Right ventricle myocardium superior (tissue), 1 donor: ENCODE measurements at places on chromosomes 6 and 20. TPM values are rescaled to one million over a fixed set of nuclear protein-coding genes. Genes with fewer than 3 reads are reported as not detected.

DNA sequence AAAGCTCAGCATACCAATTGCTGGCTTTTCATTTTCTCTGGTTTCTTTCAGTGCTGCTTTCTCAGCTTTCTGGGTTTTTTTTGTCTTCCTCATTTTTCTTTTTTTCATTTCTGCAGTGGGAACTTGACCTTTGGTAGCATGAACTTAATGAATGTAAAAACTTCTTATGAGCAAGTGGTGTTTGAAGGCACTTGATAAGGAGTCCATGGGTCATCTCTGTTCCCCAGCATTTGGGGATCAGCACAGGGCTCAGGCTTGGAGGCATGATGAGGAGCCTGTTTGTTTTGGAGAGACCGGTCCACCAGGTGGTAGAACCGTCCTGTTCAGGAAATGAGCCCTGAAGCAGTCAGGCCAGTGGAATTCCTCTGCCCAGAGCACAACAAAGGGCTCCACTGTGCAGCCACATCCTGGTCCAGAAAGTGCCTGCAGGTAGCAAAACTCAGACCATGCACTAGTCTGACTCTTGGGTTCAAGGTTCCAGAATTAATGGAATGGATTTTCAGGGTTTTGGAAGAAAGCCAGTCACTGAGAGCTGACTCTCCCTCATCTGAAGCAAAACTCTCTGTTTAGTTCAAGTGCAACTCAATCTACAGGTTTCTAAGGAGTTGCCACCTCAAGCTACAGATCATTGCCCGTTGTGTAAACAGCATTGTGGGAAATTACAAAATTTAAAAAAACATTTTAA, 52.3 kb upstream of the ADGRF1 start:
- DNase-seq = no peak

The SLC22A16 gene
- total RNA-seq = not detected

GRCh38 chr6:68777956-68778355, 142.9 kb downstream of the ADGRB3 start:
- no peak for DNase-seq

DNA sequence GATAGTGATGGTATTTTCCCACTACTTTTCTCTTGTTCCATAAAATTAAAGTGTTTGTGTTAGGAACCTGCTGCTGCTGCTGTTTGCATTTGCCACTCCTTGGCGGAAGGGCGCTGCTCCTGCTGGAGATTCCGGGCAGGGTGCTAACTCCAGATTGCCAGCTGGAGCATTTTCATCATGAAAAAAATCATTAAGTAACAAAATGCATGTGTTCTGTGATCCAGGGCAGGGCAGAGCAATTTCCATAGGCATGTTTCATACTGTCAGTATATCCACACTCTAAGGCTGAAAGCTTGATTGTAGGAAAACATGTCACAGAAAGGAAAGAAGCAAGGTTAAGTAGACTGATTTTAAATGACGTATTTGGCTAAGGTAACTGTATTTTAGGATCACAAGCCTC, 24.0 kb downstream of the PBOV1 start:
- no peak for DNase-seq

- DNase-seq = no peak
Observed at GRCh38 chr6:41002168-41002567, 36.9 kb downstream of the UNC5CL start.

GRCh38 chr6:135722190-135722589, 129.3 kb upstream of the PDE7B start:
- DNase-seq = no peak

DNA sequence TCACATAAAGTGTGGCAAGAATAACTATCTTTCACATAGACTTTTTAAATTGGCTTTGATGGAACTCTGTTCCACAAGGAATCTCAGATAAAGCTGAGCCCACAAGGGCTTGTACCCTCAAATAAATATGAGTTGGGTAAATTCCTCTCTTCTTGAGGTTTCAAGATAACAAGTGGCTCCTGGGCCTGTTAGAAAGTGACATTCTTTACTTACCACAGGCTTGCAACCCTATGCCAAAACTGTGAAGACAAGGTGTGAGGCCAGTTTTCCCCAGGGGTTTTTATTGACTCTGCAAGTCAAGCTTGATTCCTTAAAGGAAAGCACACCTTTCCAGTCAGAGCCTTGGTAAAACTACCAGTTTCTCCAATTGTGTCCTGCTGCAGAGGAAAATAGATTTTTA, 664.8 kb upstream of the GJE1 start:
- no peak for DNase-seq

The TRIM10 gene
- total RNA-seq = not detected

- no peak for DNase-seq
Observed at GRCh38 chr6:35810971-35811698, 6.0 kb downstream of the LHFPL5 start.

The KIAA1755 gene
- total RNA-seq = 5.4 TPM

GRCh38 chr20:41382791-41383305, 16.2 kb upstream of the EMILIN3 start:
- DNase-seq = no peak

GRCh38 chr6:147530132-147531060, 21.9 kb downstream of the SAMD5 start:
- DNase-seq = no peak

DNA sequence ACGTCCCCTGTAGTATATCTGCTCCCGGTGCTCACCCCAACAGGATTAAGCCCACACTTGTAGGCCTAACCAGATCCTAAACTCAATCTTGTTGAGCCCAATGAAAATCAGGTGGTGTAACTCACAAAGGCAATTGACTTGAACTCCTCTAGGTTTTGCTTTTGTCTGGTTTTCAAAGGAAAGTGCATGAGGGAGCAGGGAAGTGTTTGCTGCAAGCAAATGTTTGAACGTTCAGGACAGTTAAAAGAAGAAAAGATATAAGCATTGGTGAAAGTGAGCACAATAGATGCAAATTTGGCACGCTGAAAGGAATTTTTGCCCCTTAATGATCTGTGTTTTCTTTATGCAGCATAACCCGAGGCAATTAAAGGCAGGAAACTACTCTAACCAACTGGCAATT, 212.6 kb downstream of the PLCB1 start:
- no peak for DNase-seq

The LGSN gene
- total RNA-seq = not detected

The CDSN gene
- total RNA-seq = not detected

The L3MBTL3 gene
- total RNA-seq = 4.3 TPM

DNA sequence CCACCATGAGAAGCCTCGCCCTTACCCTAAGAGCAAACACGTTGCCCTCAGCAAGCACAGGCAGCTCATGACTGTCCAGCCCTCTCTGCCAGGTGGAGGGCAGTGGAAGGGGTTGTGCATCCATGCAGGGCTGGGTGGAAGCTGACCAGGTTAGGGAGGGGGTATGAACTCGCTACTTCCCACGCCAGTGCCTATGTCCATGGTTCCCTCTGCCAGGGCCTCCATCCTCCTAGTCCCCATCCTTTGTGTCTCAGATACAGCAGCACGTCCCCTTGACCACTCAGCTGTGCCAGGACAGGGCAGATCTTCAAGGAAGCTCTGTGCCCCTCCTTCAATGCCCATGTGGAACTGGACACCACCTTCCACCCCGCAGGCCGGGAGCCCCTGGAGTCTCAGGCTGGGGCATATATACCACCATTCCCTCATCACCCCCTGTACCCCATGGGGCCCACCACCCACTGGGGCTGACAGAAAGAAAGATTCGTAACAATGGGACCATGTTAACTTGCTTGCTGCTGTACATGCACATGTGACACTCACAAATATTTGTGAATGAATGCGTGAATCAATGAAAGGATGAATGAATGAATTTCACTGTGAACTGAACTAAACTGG, 90.7 kb downstream of the ANKRD60 start:
- no peak for DNase-seq

- DNase-seq = no peak
Observed at GRCh38 chr20:53303413-53303760, 290.3 kb downstream of the ZNF217 start.

The SLPI gene
- 1.2 TPM for total RNA-seq

DNA sequence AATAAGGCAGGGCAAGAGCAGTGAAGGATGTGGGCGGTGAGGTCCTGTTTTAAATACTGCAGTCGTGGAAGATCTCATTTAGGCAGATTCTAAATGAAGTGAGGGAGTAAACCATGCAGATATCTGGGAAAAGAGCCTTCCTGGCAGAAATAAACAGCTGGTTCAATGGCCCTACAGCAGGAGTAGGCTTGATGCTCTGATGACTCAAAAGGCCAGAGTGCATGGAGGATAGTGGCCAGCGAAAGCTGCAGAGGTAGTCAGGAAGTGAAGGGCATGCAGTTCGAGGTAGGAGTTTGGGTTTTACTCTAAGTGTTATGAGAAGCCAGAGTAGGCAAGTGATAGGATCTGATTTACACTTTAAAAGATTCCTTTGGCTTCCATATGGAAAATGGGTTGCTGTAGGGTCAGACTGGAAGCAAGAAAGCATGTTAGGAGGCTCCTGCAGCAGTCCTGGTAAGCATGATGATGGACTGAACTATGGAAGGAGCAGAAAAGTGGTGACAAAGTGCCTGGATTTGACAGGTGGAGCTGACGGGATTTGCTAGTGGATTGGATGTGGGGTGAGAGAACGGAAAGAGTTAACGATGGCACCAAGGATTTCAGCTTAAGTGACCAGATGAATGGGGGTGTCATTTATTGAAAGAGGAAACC, 150.0 kb downstream of the GJA10 start:
- no peak for DNase-seq

- no peak for DNase-seq
Observed at GRCh38 chr20:13098720-13099355, 90.1 kb downstream of the SPTLC3 start.

DNA sequence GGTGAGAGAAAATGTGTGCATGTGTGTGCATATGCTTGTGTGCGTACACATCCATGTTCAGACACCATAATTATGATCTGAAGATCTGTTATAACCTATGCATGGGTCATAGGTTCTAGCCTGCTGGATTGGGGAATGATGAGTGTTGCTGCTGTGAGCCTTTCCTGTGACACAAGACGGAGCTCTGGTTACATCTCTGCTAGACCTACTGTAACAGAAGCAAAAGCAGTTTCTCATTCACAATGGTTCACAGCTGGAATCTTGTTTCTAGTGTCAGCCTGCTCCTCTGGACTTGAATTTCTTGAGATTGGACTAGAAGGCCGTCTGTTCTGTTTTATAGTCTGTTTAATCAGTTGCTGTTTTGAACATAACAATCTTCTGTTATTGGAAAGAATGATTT, 40.1 kb downstream of the DEFB114 start:
- no peak for DNase-seq

DNA sequence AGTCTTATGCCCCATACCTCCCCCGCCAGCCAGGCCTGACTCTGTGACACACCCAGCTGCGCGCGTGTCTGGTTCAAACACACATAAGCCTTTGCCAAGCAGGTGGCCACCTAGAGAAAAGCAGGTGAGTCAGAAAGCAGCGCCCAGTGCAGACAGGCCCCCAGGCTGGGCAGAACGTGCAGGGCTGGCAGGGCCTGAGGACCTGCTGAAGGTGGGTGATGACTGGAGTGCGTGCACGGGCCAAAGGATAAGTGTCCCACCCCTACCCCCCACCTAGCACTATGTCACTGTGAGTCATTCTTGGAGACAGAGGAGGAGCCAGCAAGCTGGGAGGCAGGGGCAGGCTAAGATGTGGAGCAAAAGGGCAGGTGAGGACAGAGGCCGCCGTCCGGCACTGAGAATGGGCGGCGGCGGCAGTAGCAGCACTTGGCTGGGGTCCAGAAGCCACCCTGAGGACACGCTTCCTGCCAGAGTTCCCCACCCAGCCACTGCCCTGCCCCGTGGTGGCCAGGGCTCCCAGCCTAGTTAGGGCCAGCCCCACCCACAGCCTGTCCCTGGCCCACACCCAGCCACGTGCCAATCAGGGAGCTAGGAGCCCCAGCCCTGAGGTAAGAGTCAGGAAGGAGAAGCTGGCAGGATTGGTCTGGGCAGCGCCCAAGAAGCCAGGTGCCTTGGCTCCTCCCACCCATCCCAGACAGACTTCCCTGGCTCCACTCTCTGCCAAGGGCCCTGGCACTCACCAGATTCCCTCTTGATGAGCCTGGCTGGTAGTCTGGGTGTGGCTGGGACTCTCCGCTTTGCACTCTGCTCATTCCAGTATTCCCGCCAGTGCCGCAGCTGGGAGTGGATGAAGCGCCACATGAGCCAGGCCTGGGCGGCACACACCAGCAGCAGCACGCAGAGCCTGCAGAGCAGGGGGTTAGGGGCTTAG, 72.7 kb downstream of the TRAM2 start:
- DNase-seq = peak; percentile 94

DNA sequence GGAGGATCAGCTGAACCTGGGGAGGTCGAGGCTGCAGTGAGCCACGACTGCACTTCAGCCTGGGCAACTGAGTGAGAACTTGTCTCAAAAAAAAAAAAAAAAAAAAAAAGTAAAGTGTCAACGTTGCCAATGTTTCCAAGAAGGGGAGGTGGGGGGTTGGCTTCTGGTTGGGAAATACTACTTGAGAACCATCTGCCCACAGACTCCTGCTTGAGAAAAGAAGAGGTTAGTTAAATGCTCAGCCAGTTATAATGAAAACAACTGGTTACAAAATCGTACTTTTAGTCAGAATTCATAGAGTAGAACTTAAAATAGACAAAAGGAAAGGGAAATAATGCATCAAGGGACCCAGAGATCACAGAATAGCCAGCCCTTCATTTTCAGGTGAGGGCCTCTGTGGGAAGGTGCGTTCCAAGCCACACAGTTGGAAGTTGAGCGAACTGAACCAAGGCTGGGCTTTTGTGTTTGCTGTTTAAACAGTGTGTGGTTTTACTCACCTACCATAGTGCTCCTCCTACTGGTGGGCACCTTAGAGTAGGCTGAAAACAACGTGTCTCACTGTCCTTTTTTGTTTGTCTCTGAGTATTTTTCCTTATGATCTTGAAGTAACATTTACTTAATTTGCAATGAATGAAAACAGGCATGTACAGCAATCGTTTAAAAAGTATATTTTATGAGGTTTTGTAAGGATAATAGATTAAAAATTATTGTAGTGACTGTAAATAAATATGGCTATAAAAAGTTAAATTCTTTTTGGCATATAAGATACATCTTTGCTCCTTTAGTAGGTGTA, 200.7 kb downstream of the BCAS1 start:
- no peak for DNase-seq

DNA sequence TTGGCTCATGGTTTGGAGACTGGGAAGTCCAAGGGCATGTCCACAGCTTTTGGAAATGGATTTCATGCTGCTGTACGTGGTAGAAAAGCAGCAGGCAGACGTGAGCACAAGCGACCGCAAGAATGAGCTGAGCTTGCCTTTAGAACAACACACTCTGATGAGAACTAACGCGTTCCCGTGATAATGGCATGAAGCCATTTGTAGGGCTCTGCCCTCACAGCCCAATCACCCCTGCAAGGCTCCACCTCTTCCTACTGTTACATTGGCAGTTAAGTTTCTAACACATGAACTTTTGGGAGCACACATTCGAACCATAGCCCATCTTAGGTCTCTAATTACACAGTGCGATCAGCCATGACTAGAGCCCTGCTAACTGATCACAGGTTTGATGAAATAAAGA, 107.5 kb upstream of the TMEM170B start:
- DNase-seq = no peak

DNA sequence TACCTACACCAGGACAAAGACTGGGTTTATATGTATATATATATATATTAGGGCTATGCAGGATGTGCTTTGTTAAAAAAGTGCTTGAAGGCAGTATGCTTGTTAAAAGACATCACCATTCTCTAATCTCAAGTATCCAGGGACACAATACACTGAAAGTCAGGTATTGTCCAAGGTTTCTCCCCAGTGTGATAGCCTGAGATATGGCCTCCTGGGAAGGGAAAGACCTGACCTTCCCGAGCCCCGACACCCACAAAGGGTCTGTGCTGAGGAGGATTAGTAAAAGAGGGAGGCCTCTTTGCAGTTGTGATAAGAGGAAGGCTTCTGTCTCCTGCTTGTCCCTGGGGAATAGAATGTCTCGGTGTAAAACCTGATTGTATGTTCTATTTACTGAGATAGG, 156.9 kb downstream of the GPX5 start:
- no peak for DNase-seq

- DNase-seq = no peak
Observed at GRCh38 chr20:13277663-13278295, 56.7 kb downstream of the ISM1 start.
